ENCODE measurements at places on chromosomes 1 and 21.

DNA sequence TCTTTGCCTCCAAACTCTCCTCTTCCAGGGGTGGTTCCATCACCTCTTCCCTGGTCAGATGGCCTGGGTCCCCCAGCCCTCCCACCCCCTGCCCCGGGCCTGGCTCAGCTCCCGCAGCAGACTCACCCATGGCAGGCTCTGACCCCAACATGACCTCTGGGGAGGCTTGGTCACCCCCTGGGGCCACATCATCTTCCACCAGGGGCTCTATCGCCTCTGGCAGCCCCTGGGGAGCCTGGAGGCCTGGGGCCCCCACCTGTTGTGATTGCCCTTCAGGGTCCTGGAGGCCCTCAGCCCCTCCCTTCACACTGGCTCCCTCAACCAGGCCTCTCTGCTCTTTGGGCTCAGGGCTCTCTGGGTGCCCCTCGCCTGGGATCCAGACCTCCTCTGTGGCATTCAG lies 6.4 kb downstream of the NES start:
- no peak for DNase-seq

DNA sequence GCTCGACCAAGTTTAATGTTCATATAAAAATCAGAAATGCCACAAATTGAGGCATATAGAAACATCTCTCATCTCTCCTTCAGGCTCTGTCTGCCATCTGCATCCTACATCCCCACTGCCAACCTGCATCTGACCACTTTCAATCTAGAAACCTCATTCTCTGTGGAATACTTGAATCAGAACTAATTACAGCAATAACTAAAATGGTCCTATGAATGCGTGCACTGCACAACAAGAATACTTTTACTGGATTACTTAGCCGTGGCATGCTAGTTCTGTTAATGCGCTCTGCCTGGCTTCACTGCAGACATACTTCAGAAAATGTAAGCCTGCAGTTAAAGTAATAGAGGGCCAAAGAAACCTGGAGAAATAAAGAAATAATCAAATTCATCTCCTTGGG lies 89.8 kb upstream of the NR5A2 start:
- DNase-seq = no peak

DNA sequence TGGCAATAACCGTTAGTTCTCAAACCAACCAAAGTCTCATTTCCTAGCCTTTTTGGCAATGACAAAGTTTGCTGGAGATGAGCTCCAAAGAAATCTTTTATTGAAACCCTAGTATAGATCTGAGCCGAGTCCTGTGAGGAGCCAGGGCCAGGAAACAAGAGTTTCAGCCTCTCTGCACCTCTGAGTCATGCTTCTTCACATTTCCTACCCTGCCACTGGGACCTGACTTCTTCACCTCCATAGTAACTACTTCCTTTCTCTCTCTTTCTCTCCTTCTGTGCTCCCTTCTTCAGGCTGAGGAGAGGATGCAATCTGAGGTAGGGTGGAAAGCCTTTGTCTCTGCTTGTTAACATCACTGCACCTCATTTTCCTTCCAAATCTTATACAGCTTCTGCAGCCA lies 38.7 kb upstream of the IPO9 start:
- no peak for DNase-seq

DNA sequence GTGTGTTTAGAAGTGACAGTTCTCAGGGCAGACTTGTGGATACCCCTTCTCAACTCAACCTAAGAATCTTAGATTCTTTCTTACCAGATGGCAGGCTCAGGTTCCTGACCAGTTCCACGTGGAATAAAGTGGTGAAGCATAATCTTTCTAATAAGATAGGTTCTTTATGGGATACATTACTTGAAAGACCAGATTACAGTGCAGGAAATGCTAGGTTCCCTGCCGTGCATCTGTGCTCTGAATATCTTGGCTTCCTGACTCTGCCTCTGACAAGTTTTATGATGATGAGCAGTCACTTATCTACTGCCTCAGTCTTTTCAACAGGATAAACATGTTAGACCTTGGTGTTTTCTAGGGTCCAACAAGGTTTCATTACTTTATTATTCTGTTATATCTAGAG lies 207.9 kb upstream of the CACYBP start:
- no peak for DNase-seq

DNA sequence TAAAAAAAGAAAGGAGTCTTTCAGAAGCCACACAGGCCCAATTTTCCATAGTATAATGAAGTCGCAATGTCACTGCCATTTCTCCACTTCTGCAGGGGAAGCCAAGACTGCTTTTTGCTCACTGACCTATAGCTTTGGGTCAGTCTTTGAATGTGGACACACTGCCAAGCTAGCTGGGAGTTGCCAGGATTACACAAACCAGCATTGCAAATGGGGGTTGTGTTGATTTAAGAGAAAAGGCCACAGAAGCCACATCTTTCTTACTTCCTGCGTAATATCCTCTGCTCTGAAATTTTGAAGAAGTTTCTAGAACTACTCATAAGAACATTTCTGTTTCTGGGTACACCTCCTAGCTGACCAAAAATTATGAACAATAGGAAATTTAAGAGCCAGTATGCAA lies 45.8 kb upstream of the SAMSN1 start:
- no peak for DNase-seq

DNA sequence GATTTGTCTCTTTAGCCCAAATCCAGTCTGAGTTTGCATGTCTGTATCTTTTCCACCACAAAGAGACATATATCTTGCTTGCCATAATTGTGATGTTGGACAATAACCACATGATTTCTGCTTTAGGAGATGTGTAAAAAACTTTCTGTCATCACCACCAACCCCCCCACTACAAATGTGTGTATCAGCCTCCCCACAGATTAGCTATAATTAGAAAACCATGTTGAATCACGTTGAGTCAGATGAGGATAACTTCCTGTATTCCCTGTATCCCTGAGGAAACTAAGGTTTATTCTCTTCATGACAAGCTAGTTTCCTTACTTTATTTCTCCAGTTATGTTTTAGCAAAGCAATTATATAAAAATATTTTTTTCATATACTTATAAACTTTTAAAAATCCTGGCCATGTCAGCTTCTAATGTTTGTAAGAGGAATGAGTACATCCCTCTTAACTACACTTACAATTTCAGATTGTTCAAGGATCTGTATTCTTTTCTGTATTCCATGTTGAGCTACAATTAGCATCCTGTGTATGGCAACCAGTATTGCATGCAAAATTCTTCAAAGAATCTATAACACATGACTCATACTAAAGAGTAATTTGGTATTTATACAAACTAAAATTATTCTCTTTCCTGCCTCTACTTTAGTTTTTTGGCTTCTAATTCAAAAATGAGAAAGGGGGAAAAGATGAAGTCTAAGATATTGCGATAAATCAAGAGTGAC lies 143.0 kb downstream of the FMN2 start:
- DNase-seq = no peak

GRCh38 chr1:15605398-15606383 lies 11.6 kb upstream of the DDI2 start:
- DNase-seq = no peak

- no peak for DNase-seq
Measured at GRCh38 chr1:218165701-218166114, 119.4 kb upstream of the RRP15 start.

GRCh38 chr1:21956720-21957552 lies 19.8 kb upstream of the HSPG2 start:
- DNase-seq = no peak

- no peak for DNase-seq
Measured at GRCh38 chr1:21865943-21866706, 54.1 kb downstream of the LDLRAD2 start.

- no peak for DNase-seq
Measured at GRCh38 chr1:167661527-167662426, 31.7 kb downstream of the RCSD1 start.

GRCh38 chr1:19062258-19063029 lies 106.0 kb upstream of the IFFO2 start:
- DNase-seq = no peak

- DNase-seq = no peak
Measured at GRCh38 chr1:86823821-86824500, 90.0 kb downstream of the SELENOF start.

GRCh38 chr1:180228648-180229482 lies 1.2 kb upstream of the LHX4 start:
- no peak for DNase-seq

DNA sequence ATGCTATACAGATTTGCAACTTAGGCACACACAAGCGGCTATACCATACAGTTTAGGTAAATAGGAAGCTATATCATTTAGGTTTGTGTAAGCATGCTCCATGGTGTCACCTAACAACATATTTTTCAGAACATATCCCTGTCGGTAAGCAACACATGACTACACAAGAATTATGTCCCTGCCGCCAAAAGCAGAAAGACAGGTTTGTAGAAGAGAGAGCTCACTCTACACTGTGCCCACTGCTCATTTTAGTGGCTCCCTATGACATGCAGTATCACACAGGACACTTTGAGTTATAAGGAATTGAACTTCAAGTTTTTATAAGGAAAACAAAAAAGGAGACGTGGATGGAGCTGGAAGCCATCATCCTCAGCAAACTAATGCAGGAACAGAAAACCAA lies 132.5 kb upstream of the KAZN start:
- no peak for DNase-seq

DNA sequence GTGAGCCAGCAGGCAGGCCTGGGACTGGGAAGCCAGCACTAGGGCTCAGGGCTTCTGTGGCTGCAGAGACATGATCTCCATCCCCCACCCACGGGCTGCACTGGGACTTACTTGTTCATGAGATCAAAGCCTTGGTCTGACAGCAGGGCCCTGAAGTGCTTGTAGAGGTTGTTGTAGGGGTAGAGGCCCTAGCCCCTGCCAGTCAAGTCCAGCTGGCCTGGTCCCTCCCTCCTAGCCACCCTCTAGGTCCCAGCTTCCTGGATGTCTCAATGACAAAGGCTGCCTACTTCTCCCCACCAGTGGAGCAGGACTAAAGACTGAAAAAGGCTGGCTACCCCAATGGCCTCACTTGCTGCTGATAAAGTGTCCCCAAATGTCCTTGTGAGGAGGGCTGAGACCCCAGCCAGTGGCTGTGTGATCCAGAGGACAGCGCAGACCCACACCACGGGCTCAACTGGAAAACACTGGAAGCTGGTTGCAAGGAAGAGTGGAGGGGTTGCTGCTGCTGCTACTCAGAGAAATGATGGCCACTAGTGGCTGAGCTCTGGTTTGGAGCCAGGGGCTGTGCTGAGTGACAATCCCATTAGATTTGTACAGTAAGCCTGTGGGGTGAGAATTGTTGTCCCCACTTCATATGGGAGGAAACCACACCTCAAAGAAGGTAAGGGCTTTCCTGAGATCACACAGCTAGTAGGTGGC lies 1.4 kb downstream of the HTR1D start:
- DNase-seq = no peak

DNA sequence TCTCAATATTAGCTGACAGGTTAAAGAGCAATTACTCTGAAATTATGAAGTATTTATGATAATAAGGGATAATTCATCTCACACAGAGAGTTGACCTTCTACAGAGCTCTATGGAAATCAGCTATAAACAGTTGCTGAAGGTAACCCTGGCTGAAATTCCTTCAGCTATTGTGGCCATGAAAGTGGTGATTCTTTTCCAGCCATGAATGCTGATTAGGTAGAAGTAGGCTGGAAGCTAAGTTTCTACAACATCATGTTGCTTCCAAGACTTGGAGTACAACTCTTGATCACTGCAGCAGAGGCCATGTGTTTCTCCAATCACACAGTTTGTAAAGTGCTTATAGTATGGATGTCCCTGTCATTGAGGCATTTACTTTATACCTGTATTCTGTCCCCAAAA lies 2128.9 kb downstream of the MRPL39 start:
- no peak for DNase-seq

- no peak for DNase-seq
Measured at GRCh38 chr1:204459706-204460105, 34.9 kb downstream of the PIK3C2B start.
